ENCODE measurements at places on chromosomes 1 and 21. TPM values are rescaled to one million over a fixed set of nuclear protein-coding genes. Genes with fewer than 3 reads are reported as not detected.

Gene KRTAP12-3
- not detected for total RNA-seq

Gene UTS2
- not detected for total RNA-seq

Gene SYDE2
- 0.88 TPM for total RNA-seq

Gene LIN28A
- total RNA-seq, result not detected

Gene AADACL3
- total RNA-seq, result not detected

Gene A3GALT2
- not detected for total RNA-seq

Gene OPTC
- total RNA-seq, result not detected

Gene NBL1
- 39.0 TPM for total RNA-seq

Gene MANEAL
- total RNA-seq, result 27.1 TPM

Gene ZYG11B
- 5.7 TPM for total RNA-seq

Gene RORC
- total RNA-seq, result 0.05 TPM

Gene TEX38
- total RNA-seq, result not detected

Gene LCE6A
- total RNA-seq, result not detected

Gene GJA8
- total RNA-seq, result not detected

All from A549 treated with CORT108297 at 1 μM for 4 hours (cell line).